Vagina (tissue), 2 donors: ENCODE measurements at places on chromosomes 1 and 21.

DNA sequence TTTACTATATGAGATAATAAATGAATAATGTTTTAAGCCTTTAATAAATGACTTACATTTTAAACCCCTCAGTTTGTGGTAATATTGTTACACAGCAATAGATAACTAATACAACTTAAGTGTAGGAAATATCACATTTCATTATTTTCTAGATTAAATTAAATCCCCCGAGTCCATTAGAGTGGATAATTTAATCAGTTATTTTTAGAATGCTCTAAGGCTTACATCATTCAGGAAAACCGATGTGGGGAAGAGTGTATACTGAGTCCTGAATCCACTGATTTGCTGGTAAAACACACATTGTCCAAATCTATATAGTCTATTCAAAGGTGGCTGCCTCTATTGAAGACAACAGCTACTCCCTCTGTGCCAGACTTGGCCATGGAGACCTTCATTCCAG, 35.7 kb upstream of the DOCK7 start:
- DNase-seq, result no peak

DNA sequence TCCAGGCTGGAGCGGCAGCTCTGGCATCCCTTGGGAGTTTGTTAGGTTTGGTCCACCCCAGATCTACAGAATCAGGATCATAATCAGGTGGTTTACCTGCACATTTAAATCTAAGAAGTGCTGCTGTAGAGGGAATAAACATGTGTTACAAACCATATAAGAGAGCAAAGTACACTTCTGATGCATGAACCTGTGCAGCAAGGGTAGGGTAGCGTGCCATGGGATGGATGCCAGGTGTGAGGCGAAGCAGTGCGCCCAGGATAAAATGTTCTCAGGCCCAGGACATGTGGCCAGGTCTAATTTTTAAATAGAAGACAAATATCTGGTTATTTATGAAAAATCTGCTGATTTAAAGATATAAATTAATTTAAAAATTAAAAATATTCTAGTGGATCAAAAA, 308.8 kb upstream of the USP24 start:
- DNase-seq, result no peak

DNA sequence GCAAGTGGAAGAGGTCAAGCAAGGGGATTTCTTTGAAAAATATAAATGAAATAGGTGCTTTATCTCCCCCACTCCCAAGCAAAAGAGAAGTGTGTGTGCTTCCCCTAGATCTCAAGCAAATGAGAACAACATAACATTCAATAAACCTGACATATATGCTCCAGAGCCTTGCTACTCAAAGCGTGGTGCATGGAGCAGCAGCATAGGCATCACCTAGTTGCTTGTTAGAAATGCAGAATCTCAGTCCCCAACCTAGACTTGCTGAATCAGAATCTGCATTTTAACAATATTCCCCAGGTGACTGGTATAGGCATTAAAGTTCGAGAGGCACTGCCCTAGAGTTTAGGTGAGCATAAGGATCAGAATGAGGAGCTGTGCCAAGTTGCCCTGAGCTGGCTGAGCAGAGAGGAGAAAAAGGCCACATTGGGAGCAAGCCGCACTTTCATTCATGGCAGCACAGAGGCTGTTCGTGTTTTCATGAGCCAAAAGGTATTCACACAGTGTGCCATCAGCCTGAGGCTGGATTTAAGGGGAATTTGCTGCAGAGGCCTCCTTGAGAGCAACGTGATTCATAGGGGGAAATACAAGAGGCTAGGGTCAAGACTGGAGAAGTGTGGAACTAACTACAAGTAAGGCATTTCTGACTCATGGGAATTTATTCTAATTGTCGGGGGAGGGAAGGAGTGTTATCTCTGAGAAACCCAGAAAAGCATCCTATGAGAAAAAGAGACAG, 14.3 kb upstream of the LPAR3 start:
- DNase-seq, result no peak

DNA sequence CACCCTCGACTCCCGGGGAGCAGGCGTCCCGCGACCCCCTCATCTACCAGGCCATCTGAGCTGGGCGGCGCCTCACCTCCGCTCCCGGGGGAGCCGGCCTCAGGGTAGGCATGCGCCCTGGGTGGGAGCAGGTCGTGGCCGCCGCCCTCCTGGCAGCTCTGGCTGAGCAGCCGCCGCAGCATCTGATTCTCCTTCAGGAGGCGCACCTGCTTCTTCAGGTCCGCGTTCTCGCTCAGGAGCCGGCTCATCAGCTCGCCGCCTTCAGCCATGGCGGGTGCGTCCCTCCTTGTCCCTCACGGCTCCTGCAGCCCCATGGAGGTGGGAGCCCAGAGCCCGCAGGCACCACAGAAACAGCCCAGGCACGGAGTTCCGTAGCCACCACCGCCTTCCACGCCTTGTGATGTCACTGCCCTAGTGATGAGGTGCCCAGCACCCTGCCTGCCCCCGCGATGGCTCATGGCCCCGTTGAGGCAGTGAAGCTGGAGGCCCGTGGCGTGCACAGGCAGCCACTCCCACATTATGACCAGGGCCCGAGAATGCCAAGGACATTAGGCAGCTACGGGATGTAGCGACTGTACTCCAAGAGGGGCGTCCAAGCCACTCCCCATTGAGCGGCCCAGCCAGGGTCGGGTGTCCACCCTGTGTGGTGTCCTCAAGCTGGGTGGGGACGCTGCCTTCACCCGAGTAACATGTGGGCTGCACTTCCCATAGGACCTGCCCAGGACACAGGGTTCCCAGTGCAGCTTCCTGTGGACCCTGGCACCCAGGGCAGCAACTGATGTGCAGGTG, 1.5 kb downstream of the SPATC1L start:
- DNase-seq, result no peak

GRCh38 chr1:68433395-68433794, 16.4 kb downstream of the RPE65 start:
- no peak for DNase-seq
